Activated CD4-positive, alpha-beta T cell treated with anti-CD3 and anti-CD28 coated beads, Interleukin-2, Interleukin-6, amounts not matched to agents 100 ng/mL and 50 ng/mL, durations not matched to agents 16 hours and 8 hours (primary cell): ENCODE measurements at places on chromosomes 2 and 18.

DNA sequence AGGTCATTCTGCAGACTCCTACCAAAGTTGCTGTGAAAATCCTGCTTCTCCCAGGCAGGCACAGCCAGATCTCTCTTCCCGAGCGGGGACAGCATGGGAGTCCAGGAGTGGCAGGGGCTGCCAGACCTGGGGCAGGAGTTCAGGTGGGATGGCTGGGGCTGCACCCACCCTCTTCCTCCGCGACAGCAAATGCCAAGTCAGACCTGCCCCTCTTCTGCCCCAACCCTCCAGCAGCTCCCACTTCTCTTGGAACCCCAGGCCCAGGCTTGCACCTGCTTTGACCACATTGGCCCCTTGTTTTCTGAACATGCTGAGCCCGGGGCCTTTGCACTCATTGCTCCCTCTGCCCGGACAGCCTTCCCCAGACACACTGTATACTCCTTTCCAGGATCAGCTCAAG lies 288.2 kb upstream of the HS6ST1 start:
- DNase-seq: no peak

DNA sequence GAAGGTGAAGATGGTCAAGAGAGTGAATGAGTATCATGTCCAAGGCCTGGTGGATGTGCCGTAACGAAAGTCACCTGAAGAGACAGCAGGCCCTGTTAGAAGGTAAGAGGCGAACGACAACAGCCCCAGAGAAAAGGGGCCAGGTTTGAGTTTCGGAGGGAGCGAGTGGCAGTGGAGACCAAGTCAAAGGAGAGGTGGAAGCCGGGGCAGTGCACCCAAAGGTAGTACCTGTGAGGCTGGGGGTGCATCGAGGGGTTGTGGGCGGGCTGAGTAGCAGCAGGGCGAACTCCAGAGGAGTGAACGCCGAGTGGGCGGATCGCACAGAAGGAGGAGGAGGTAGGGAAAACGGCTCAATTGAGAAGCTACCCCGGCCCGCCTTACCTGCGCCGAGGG lies 358 bp downstream of the USP37 start:
- no peak for DNase-seq

- no peak for DNase-seq
Observed at GRCh38 chr2:95313296-95314131, 16.4 kb downstream of the KCNIP3 start.

- DNase-seq: no peak
Observed at GRCh38 chr2:220228310-220229006, 601.0 kb downstream of the SLC4A3 start.

- DNase-seq: no peak
Observed at GRCh38 chr2:237041231-237041630, 44.5 kb upstream of the COPS8 start.

GRCh38 chr2:2933426-2933825 lies 444.2 kb downstream of the EIPR1 start:
- no peak for DNase-seq

- no peak for DNase-seq
Observed at GRCh38 chr2:55097082-55097460, 46.8 kb upstream of the RTN4 start.

- no peak for DNase-seq
Observed at GRCh38 chr2:209937893-209938292, 64.5 kb upstream of the RPE start.

DNA sequence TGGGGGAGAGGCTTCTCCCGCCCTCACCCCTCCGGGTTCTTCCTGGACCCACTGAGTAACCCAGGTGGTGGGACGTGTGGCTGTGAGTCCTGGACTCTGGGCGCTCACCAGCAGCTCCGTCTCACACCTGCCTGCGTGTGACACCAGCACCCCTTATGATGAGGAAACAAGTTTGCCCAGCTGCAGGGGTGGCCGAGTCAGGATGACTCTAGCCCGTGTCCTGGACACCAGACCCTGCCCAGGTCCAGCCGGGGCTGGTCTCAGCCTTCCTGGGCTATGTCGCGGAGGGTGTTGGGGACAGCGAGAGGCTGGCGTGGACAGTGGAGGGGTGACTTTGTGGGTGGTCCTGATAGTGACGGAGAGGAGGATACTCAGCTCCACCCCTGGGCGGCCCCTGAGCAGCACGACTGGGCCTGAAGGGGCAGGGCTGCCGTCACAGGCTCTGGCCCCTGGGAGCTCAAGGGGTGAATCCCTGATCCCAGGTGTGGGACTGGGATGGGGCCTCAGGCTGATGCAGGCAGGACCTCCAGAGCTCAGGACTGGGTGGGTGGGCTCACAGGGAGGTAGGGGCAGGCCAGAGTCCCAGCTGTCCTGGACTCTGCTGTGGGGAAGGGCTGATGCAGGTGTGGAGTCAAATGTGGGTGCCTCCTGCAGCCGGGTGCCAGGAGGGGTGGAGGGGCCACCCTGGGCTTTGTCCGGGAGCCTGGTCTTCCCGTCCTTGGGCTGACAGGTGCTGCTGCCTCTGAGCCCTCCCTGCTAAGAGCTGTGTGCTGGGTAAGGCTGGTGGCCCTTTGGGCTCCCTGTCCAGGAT lies 3.7 kb downstream of the GPR35 start:
- DNase-seq: no peak

DNA sequence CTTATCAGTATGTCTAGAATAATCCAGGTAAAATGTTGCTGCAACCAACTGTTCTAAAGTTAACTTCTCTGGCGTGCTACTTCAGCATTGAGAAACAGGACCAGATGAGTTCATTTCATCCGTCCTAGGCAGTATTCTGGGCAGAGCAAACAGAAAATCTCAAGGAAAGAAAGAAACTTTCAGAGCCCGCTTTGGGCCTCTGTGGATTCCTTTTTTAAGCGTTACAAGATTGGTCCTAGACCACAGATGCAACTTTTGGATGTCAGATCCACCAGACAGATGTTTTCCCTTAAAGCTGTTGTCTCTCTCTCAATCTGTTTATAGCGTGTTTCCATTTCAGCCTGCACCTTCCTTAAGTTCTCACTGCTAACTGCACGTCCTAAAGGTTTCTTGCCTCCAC lies 75.0 kb downstream of the BCL2 start:
- DNase-seq: no peak

GRCh38 chr18:70411307-70411706 lies 122.5 kb downstream of the SOCS6 start:
- DNase-seq: no peak

DNA sequence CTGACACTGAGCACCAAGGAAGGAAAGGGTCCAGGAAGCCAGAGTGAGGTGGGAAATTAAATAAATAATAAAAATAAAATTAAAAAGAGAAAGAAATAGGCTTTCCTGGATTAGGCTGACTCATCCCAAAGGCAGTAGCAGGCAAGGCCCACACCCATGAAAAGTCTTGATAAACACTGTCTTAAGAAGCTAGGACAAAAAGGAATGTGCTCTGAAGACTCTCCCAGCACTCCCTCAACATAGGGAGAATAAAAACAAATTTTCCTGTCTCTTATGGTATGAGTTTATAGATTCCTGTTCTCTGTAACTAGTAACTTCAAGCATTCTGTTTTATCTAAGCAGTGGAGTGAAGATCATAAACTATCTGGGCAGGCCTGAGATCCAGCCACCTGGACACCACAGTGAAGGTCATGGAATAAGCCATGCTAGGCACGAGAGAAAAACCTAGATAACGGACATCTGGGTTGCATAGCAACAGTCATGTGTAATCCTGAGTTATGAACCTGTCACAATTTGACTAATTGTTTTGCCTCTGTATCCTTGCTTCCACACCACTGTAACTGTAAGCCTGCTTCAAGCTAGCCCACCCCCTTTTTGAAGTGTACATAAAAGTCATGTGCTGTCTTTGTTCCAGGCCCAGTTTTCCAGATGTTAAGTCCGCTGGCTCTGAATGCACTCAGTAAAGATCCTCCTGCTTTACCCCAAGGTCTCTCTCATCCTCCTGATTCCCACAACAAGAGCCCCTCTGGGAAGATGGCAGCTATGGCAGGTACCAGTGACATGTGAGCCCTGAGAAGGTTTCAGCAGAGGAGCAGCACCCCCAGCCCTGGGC lies 107.8 kb downstream of the NDUFA10 start:
- DNase-seq: no peak

DNA sequence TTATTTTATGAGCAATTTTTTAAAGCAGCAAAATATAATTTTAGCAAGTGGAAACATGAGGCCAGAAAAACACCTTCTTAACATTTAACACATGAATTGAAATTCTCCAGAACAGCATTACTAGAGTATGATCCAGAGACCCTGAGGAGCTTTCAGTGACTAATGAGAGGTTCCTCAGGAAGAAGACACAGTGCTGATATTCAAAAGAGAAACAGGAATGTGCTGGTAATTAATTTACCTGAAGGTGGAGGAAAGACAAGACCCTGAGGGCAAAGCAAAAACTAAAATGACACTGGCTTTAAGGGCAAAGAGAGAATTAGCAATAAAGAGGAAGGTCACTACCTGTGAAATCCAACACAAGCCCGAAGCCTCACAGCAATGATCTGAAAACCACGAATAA lies 97.0 kb downstream of the CDH2 start:
- no peak for DNase-seq

GRCh38 chr2:64399521-64399920 lies 54.4 kb upstream of the LGALSL start:
- DNase-seq: no peak

DNA sequence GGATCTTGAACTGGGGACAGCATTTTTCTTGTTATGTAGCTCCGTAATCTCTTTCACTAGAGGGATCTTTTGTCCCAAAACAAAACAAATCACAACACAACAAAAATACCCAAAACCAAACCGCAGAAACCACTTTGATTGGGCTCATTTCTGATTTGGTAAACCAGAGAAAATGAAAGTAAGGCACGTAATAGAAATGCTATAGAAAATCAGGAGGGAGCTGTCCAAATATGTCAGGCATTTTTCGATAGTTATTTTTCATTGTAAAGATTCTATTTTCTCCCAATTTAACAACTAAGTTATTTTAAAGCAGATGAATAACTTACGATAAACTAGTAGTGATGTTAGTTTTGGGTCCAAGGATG lies 406.5 kb downstream of the XIRP2 start:
- peak; percentile 10 for DNase-seq

DNA sequence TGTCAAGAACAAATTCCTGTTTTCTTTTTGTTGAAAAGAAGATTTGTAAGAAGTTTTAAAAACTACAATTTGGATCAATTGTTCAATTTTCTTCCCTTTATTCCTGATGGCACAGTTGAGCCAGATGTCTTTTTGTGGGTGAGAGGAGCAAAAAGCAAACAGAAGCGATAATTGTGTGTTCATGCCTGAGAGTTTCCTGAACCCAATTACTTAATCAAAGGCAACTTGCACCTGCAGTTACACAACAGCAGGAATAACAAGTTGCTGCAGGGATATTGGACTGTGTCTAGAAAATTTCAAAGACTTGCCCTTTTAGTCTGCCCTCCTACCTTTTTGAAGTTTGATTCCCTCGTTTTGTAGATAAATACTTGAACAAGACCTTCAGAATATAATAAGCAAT lies 383.6 kb downstream of the DSEL start:
- DNase-seq: no peak

DNA sequence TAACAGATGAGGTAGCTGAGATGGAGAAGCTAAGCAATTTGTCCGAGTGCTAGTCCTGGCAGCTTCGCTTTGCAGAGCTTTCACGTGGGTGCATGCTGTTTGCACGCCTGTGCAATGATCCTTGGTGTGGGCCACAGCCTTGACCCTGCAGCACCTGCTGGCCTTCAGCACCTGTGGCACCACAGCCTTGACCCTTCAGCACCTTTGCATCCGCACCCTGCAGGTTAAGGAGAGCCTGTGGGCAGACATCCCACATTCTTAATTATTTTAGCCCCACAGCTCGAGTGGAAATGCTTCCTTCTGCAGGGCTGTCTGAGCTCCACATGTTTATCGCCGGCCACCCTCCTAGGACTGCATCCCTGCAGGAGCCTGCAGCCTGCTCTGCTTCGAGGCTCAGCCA lies 19.3 kb downstream of the NCK2 start:
- DNase-seq: no peak

DNA sequence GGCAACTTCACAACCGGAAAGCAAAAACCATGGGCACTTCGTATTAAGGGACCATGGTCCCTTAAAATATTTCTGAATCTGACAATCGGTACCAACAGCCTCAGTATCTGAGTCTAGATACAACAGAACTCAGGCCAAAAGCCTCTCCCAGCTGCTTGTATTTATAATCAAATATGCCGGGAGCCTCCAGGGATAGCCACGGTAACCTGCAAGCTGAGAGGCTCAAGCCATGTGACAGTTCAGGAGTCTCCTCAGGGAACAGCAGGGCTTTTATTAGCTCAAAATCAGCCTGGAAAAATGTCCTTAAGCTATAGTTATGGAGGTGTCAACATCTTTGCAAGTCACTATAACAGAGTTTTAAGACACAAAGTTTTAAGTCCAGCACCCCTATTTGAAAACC lies 352.8 kb upstream of the GYPC start:
- DNase-seq: no peak

- DNase-seq: peak; percentile 5
Observed at GRCh38 chr2:160940699-160941098, 219.5 kb upstream of the TANK start.

GRCh38 chr2:225270053-225270452 lies 129.5 kb upstream of the NYAP2 start:
- DNase-seq: no peak

GRCh38 chr2:147440734-147441133 lies 404.1 kb upstream of the ACVR2A start:
- DNase-seq: no peak

GRCh38 chr18:38923126-38923525 lies 1357.5 kb upstream of the CELF4 start:
- DNase-seq: no peak

DNA sequence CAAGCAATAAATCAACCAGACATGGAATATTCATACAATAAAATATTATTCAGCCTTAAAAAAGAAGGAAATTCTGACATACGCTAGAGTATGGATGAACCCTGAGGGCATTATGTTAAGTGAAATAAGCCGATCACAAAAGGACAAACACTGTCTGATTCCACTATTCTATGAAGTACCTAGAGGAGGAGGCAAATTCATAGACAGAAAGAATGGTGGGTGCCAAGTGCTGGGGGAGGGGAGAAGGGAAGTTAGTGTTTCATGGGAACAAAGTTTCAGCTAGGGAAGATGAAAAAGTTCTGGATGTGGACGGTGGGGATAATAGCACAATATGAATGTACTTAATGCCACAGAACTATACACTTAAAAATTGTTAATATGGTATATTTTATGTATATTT lies 19.8 kb downstream of the SMAD7 start:
- DNase-seq: no peak

GRCh38 chr2:27860111-27860510 lies 30.1 kb downstream of the RBKS start:
- peak; percentile 61 for DNase-seq

- DNase-seq: no peak
Observed at GRCh38 chr2:78845664-78846185, 179.8 kb upstream of the REG3G start.

DNA sequence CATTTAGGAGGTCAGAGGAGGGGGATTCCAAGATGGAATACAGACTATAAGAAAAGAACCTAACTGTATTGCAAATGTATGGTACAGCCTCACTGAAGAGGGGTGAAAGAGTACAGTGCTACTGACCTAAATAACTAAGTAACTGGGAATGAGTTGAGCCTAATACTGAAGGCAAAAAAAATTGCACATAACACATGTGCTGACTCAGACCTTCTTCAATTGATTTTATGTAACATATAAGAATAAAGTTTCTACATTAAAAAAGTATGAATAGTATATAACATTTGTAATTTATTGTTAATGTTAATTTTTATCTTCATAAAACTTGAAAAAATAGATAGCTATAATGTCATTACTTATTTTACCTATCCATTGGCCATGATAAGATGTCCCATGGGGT lies 41.7 kb downstream of the MALT1 start:
- DNase-seq: no peak

GRCh38 chr18:5073026-5073944 lies 123.8 kb downstream of the AKAIN1 start:
- peak; percentile 20 for DNase-seq
